ENCODE measurements at places on chromosomes 3 and 15. TPM values are rescaled to one million over a fixed set of nuclear protein-coding genes. Genes with fewer than 3 reads are reported as not detected.

Gene FBXO45
- 8.2 TPM for total RNA-seq

Gene TNFAIP8L3
- total RNA-seq: not detected

Gene IL5RA
- total RNA-seq: 1.4 TPM

Gene TRIM42
- not detected for total RNA-seq

Gene SNX22
- total RNA-seq: 2.2 TPM

DNA sequence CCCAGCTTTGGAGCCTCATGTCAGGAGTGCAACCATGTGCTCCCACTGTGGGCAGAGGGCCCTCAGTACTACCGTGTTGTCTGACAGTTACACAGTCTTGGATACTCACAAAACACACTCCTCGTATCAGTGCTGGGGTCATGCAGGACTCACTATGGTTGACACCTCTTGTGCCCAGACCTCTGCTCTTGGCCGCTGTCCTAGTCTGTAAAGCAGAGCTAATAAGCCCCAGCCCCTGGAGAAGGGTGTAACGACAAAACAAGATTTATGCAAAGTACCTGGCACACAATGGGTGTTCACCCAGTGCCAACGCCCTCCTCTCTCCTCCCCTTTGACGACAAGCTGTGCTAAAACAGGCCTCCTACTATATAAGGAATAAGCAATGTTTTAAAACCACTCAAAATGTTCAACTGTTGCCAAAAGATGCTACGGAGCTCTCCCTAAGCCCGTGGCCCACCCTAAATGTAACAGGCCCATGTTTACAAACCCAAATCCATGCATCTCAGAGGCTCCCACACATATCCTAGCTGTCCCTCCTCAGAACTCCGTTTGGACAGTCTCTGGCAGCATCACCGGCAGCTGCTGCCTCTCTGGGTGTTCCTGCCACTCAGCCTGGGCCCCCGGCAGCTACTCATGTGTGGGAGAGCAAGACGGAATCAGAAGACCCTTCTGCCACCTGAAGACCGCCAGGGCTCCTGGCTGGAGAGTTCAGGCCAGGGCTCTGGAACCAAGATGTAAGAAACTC lies 65.8 kb downstream of the MRPL46 start:
- H3K4me3 ChIP-seq: no peak overlapping the region
- no peaks in the 10 kb centered on the region for H3K27me3 ChIP-seq
- H3K36me3 ChIP-seq: no peaks in the 10 kb centered on the region
- H3K27ac ChIP-seq: no peak overlapping the region
- no peak for DNase-seq
- H3K4me1 ChIP-seq: peaks cover 11% of the 10 kb centered on the region

DNA sequence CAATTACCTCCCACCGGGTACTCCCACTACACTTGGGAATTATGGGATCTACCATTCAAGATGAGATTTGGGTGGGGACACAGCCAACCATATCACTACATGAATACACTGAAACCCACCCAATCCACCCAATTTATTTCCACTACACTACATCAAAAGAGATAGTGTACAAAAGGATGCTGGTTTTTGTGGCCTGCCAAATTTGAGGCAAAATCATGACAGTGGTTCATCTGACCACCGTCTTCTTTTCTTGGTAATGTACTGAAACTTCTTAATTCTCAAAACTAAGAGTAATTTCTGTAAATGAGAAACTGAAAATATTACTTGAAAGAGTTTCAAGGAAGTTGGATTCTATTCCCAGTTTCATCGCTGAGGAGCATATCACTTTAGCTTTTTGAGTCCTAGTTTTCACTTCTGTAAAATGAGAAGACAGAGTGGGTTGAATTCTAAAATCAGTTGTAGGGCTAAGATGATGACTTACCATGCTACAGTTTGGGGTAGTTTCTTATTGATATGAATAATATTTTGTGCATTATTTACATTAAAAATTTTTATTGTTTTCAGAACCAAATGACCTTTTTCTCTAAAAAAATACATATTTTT lies 360.4 kb upstream of the CNTN6 start:
- H3K36me3 ChIP-seq: no peaks in the 10 kb centered on the region
- no peak for DNase-seq
- H3K4me1 ChIP-seq: no peaks in the 10 kb centered on the region
- H3K27ac ChIP-seq: no peak overlapping the region
- H3K4me3 ChIP-seq: no peak overlapping the region

DNA sequence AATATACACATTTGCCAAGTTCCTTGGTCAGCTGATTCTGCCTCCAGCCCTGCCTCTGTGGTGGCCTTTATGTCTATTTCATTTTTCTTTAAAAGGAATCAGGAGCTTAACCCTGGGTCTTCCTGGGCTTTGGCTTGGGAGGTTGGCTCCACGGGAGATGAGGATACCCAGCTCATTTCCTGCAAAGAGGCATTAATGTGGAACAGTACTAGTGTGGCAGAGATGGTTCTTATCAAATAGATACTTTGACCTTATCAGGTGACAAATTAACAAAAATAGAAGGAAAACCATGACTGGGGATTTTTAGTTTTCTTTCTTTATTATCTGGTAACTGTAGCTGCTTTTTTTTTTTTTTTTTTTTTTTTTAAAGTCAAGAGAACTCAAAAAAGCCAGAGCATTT lies 42.8 kb downstream of the BBS4 start:
- H3K27ac ChIP-seq: no peak overlapping the region
- DNase-seq: no peak
- no peaks in the 10 kb centered on the region for H3K4me1 ChIP-seq
- H3K27me3 ChIP-seq: no peaks in the 10 kb centered on the region
